ENCODE measurements at places on chromosomes 5 and 9.

- no peak for DNase-seq
These were observed 43.0 kb upstream of the SIL1 start for GRCh38 chr5:139241139-139241538.

DNA sequence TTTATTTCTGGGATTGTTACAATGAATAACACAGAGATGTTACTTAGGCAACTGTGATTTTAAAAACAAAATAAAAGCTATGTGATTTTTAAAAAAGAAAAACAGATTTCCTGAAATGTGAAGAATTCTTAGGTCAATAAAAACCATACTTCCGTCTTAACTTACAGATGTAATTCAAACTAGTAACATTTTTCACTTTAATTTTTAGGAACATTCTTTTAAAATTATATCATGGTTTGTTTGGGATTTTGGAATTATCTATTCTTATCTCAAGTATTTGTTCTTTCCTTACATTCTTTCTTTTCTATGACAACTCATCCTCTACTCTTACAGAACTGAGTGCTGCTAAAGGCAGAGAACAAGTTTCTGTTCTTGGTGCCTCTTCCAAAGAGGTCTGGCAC is 159.5 kb downstream of the RAPGEF6 start:
- DNase-seq = no peak

DNA sequence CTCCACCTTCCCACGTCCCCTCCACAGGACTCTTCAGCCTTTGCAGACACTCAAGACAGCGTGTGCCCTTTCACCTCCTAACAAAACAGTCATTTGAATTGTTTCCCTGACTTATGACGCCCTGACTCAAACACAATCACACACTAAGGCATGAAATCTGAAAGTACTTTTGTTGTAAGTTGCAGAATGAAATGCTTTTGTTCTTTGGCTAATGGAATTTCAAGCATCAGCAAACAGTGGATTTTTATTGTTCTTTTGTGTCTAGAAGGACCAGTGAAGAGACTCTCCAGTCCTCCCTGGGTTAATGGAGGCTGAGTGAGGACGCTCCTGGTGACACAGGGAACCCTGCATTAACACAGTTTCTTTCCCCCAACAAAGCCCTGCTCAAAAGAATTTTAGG is 380.1 kb downstream of the CTNND2 start:
- no peak for DNase-seq

DNA sequence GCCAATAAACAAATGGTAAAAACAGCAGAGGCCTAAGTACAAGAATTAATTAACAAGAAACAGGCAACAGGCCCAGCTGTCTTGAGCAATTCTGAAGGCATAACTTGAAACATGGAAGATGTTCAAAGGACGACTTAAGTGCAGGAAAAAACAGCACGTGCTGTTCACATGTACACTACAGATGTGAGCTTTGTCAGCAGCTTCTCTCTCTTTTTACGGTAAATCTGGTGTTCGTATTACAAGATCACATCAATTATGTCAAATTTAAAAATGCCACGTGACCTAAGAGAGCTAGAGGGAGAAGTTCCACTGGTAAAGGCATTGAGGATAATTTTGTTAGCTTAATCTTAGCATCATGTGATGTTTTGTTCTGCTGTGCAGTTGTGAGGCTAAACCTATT is 281.1 kb downstream of the PSAT1 start:
- no peak for DNase-seq

- DNase-seq = no peak
These were observed 6.5 kb downstream of the RPS6 start for GRCh38 chr9:19373527-19373926.

GRCh38 chr9:120934281-120934680 is 7.7 kb upstream of the TRAF1 start:
- no peak for DNase-seq

DNA sequence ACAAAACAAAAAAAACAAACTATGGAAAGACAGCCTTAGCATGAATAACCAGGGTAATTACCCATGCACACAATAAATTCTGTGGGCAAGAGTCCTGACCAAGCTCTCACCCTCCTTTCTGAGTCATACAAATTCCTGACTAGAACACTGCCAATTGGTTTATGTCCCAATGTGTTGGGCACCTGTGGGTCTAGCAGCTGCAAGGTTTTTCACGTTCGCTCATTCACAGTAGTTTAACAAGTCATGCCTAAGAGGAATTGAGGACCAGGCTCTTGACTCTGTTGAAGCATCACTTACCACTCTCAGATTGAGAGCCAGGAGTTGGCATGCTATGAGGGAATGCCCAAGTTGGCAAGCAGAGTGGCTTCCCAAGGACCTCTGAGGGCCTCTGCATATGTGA is 205.5 kb upstream of the SLC24A2 start:
- DNase-seq = no peak

DNA sequence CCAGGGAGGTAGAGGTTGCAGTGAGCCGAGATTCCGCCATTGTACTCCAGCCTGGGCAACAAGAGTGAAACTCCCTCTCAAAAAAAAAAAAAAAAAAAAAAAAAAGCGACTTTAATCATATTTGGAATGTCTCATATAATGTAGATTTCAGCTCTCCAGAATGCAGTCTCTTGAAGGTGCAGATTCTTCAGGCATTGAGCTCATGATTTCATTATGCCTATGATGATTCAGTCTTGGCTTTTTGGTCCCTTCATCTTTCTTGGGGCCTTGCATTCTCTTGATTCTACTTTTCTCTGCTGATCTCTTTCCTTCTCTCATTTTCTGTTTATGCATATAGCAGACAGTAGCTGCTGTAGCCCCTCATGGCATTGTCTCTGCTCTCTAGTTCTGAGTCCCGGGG is 22.9 kb downstream of the KDM4C start:
- no peak for DNase-seq

DNA sequence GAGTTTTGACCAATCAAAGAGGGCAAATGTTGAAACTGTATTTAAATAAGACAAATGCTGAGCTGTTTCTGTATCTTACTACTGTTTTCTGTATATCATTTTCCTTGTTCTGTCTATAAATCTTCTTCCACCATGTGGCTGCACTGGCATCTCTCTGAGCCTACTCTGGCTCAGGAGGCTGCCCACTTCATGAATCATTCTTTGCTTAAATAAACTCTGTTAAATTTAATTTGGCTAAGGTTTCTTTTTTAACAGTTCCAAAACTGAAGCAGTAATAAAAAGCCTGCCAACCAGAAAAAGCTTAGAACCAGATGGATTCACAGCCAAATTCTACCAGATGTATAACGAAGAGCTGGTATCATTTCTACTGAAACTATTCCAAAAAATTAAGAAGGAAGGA is 40.2 kb upstream of the TAS2R1 start:
- no peak for DNase-seq

DNA sequence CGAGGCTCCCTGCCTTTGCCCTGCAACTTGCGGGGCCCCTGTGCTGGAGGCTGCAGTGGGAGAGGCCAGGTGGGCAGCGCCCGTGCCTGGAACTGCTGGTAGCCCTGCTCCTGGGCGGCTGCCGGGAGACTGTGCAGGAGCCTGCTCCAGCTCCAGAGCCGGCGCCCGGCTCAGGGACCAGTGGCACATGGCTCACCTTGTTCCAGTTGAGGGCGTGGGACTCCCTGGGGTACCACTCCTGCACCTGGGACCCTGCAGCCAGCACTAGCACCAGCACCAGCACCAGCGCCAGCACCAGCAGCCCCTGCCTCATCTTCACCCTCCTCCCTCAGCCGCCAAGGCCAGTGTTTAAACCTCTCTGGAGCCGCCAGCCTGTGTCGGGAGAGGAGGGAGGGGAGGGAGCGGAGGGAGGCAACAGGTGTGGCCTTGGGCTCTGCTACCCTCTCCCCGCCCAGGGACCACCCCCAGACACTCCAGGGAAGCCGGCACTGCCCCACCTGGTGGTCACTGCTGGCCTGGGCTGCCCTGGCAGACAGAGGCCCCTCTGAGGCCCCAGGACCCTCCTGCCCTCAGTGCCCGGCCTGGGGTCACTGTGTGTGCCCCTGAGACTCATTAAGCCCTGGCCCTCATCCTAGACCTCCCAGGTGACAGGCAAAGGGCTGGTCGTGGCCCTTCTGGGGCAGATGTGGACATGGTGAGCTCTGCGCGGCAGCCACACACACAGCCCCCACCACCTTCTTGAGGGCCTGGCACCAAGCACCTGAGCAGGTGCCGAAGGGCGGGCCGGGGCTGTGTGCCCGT is at the start of gene LCN10:
Gene LCN10 (minus strand): TSS at position 350 of the 801 bp plus-strand sequence. CDS start 37 bp downstream, at position 313.
- DNase-seq = no peak

DNA sequence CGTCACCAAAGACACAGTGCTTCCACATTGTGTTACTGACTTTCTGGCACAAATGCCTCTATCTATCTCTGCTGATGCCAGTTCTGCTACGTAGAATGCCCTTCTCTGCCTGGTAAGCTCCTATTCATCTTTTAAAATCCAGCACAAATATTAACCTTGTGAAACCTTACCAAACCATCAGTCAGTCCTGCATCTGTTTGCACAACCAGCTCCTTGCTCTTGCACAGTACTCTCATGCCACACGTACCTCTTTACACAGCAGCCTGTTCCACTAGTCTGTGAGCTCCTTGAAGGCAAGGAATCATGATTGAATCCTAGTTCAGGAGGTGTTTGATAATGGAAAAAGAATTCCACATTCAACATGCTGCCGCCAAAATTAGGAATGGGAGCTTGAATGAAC is 56.3 kb downstream of the TEX10 start:
- DNase-seq = no peak

- no peak for DNase-seq
These were observed at the start of gene ADAMTS13 for GRCh38 chr9:133421615-133422542. TSS of gene ADAMTS13 (plus strand) at chr9:133422367. CDS start at chr9:133422444, 77 bp downstream.

DNA sequence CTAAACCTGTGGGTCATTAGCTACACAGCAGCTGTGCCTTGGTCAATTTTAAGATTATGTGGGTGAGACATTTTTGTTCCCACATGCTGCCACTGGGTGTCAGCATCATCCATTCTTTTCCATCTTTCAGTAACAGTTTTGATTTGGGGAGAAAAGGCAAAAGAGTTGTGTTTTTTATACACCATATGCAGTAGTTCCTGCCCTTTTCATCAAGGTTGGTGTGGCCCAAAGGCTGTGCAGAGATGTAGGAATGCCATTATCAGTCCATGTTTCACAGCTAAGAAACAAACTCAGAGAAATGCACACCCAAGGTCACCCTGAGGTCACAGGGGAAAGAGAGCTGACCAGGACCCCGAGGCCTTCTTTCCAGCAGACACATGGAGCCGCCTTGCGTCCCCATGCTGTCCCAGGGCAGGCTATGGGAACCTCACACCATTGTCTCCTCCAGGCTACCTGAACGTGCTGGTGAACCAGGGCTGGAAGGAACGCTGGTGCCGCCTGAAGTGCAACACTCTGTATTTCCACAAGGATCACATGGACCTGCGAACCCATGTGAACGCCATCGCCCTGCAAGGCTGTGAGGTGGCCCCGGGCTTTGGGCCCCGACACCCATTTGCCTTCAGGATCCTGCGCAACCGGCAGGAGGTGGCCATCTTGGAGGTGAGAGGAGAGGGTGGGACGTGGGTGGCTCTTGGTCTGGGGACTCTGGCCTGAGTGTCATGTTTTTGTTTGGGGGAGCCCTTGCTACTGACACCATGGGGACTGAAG is 27.8 kb upstream of the GRPEL2 start:
- peak; percentile 8 for DNase-seq

- no peak for DNase-seq
These were observed 42.2 kb upstream of the FBXW11 start for GRCh38 chr5:172048539-172049101.

DNA sequence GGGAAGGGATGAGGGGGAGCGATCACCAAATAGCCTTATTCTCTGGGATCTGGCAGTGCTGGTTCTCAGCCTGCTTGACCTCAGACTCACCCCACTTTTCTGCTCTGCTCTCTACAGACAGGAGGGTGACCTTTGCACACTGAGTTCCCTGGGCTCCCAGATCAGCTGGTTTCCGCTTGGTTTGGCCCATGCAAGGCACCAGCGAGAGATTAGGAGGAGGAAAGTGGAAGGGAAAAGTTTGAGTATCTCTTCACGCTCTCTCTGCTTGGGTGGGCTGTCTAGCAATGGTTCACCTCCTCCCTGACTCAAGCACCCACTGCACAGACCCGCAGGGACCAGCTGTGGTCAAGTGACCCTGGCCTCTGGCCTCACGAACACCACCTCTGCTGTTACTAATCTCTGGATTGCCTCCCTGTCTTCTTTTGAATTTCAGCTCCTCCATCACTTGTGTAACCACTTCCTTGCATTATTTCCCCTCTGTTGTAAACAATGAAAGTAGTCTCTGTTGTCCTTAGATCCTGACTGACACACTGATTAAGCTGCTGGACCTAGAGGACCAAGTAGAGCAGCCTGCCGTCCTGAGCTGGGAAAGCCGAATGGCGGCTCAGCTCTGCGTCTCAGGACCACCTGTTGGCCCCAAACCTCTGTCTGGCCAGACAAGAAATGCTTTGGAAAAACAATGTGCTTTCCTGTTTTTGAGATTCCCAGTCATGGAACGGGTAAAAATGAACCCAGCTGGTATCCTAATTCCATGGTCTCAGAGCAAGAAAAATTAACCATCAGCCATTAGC is 186.6 kb downstream of the CRB2 start:
- no peak for DNase-seq

DNA sequence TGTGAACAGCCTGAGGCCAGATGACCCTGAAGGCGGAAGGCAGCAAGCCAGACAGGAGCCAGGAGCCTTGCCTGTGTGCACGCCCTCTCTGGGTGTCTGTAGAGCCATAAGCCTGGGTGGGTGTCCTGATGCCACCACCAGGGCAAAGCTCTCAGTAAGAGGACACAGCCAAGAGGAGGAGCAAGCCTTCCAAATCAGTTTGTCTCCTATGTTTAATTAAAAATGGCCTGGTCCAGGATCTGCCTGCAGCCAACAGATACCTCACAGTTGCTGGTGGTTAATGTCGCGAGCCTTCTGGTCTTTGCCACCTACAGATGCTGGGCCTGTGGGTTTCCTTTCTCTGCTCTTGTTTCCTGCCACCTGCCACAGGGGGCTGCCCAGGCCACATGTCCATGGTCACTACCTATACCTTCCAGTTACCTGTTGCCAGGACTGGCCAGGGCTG is 56.9 kb downstream of the SYK start:
- DNase-seq = no peak

DNA sequence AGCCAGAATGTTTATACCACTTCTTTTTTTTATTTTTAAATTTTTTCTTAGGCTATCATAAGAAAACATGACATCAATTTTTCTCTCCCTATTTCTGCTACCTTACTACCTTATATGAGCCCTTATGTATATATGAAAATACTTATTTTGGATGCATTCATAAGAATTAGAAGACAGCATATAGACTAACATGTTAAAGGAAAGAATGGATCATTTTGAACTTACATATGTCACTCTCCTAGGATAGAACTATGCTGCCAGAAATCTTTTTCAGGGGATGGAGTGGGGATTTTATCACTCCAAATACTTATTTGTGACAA is 51.8 kb downstream of the SNX24 start:
- no peak for DNase-seq

- DNase-seq = no peak
These were observed 35.2 kb downstream of the SH3PXD2B start for GRCh38 chr5:172418862-172419814.

DNA sequence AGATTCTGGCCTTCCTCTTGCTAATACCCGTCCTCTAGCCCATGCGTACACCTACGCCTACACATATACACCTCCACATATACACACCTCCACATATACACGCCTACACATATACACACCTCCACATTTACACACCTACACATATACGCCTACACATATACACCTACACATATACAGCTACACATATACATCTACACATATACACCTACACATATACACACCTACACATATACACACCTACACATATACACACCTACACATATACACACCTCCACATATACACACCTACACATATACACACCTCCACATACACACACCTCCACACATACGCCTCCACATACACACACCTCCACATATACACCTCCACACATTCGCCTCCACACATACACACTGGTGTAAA is 27.2 kb downstream of the AK3 start:
- DNase-seq = no peak

Data from stimulated activated CD4-positive, alpha-beta T cell treated with anti-CD3 and anti-CD28 coated beads, Interleukin-4, amount 100 ng/mL, for 4 hours (primary cell).